ENCODE measurements at places on chromosomes 6 and 20.

DNA sequence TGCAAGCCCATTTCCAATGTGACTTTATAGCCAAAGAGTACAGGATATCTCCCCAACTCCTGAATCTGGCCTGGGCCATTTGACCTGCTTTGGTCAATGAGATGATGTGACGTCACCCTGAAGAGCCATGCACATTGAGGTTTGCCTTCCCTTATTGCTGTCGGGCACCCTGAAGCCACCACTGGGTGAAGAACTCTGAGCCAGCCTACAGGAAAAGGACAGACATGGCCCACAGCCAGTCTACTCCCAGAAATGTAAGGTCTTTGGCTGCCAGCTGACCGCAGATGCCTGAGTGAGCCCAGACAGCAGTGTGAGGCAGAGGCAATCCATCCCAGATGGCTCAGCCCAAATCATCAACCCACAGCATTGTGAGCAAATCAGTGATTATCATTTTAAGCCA is 3.7 kb upstream of the SYNDIG1 start:
- DNase-seq = no peak

DNA sequence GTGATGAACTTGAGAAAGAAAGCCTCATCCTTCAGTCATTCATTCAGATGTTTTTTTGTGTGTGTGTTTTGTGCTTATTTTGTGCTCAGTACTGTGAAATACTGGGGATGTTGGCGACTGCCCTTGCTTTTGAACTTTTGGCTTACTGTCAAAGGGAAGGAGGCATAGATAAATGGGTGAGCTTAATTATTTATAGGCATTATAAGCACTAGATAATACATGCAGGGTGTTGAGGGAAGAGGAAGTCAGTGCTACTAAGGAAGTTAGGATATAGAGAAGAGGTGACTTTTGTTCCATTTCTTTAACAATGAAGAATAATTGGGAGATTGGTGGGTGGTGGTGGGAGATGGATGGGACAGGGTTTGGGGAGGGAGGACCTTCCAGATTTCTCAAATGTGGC is 23.6 kb downstream of the XRN2 start:
- no peak for DNase-seq

DNA sequence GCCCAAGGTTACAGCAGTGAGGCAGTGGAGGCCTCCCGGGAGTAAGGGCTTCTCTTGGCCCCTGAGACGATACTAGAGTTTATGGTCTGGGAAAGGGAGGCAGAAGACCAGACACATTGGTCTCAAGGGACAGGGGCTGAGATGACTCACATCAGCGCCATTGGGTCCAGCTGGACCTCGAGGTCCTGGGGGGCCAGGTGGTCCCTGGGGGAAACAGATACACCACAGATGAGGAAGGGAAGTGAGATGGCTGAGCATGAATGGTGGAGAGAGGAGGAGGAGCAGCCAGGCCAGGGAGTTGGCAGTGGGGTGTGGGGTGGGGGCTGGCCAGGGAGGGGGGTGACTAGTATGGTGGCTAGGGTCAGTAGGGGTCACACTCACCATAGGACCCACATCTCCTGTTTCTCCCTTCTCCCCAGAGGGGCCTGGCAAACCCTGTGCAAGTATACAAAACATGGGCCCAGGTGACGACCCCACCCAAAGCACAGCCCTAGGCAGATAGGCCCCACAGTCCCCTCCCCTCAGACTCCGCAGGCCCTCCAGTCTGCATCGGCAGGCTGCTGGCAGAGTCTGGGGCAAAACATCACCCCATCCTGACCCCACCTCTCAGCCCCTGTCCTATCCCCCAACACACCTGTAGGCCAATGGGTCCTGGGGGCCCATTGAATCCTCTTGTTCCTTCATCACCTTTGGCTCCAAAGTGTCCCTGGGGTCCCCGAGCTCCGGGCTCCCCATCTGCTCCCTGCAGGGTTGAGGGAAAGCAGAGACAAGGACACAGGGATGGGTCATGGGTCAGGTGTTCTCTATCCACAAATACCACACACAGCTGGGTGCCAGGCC is 21.9 kb downstream of the COL11A2 start:
- no peak for DNase-seq

DNA sequence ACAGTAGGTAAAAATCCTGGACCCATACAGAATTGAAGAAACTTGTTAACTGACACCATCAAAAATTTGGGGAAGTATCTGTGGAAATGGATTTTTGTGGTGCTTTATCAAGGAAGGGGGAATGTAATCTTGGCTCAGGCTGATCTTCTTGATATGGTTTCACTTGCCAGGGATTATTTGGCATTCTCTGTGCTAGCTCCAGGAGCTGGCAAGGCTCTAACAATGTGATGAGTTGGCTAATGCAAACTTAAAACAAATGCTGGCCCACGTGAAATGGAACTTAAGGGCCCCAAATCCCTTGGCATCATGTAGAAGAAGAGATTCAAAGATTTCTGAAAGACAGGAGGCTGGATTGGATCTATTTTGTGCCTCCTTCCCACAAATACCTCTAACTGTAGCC is 13.1 kb downstream of the KCNS1 start:
- DNase-seq = no peak

Measured in iPS DF 19.7 (cell line).